ENCODE measurements at places on chromosomes 3 and 15. TPM values are rescaled to one million over a fixed set of nuclear protein-coding genes. Genes with fewer than 3 reads are reported as not detected.

DNA sequence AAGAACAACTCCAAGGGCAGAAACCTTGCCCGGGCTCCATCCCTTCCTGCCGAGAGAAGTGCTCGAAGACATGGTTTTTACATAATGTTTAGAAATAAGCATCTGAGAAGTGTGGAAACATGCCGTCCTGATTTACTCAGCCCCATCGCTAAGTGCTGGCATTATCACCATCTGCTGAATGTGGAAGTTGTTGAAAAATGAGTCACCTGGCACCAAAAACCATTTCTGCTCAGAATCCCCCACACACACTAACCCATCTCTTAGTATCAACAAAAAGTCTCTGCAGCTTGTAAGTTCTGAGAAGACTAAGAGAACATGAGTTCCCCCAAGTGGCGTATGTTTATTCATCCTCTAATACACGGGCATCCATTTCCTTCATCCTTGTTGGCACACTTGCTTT is 51.0 kb upstream of the ARL8B start:
- no peaks in the 10 kb centered on the region for H3K36me3 ChIP-seq
- H3K27ac ChIP-seq, result no peak overlapping the region
- DNase-seq, result peak; percentile 49
- H3K4me3 ChIP-seq, result no peak overlapping the region
- peaks cover 20% of the 10 kb centered on the region for H3K27me3 ChIP-seq

Gene MCTP2
- 6.6 TPM for polyA plus RNA-seq

Gene CALML4
- 1.3 TPM for polyA plus RNA-seq

DNA sequence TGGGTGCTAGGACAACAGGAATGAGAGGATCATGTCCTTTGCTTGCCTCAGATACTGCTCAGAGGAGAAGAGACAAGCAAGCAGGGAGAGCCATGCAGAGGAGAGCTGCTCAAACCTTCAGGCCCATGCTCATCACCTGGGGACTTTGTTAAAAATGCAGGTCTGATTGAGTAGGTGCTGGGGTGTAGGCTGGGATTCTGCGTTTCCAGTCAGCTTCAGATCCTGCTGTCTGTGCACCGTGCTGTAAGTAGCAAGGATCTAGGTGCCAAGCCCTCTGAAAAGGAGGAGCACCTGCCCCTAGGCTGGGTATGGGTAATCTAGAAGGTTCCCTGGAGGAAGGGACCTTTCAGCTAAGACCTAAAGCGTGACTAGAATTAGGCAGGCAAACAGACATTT is 7.3 kb downstream of the FLNB start:
- no peak overlapping the region for H3K27ac ChIP-seq
- DNase-seq, result no peak
- H3K36me3 ChIP-seq, result peaks cover 5% of the 10 kb centered on the region
- peaks cover 28% of the 10 kb centered on the region for H3K4me1 ChIP-seq
- no peak overlapping the region for H3K4me3 ChIP-seq
- no peaks in the 10 kb centered on the region for H3K27me3 ChIP-seq

DNA sequence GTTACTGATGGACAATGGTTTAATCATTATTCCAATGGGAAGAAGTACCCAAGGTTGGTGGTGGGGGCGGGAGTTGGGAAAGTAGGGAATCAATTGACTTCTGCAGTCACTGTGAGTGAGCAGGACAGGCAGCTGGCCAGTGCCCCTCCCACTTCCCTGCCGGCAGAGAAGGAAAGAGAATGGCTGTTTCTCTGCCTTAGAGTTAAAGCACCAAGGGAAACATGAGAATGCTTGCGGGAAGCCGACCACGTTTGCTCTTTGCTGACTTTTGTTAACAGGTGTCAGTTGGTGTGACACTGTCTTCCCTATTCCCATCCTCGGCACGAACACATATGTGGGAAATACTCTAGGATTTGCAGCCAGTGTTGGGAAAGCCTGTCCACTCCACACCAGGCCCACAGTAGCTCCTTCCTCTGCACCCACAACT is 33.5 kb upstream of the MFSD1 start:
- no peaks in the 10 kb centered on the region for H3K36me3 ChIP-seq

Gene HRH1
- 7.6 TPM for polyA plus RNA-seq

Gene SNX22
- polyA plus RNA-seq, result 0.04 TPM

GRCh38 chr3:45677033-45677446 is 12.2 kb upstream of the SACM1L start:
- H3K27ac ChIP-seq, result peak overlapping the region; percentile 21
- H3K36me3 ChIP-seq, result peaks cover 58% of the 10 kb centered on the region
- no peak overlapping the region for H3K4me3 ChIP-seq
- peak; percentile 66 for DNase-seq

- peaks cover 6% of the 10 kb centered on the region for H3K36me3 ChIP-seq
- no peak for DNase-seq
- no peaks in the 10 kb centered on the region for H3K27me3 ChIP-seq
These were observed 25.0 kb downstream of the MCCC1 start for GRCh38 chr3:183074261-183074660.

DNA sequence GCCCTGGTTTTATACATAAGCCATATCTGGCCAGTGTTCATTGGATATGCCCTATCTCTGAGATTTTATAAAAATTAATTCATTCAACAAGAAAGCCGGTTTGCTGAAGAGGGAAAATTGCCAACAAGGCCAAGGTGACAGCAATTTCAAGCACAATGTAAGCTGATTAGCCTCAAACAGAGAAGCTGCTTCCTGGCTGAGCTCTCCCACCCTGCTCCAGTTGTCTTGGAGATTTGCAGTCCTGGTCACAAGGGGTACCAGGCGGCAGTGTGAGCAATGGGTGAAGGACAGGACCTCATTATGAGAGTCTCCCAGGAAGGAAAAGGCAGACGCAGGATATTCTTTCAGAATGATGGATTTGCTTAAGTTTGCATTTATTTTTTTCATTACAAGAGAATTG is 5.4 kb upstream of the THSD4 start:
- no peaks in the 10 kb centered on the region for H3K36me3 ChIP-seq
- peaks cover 14% of the 10 kb centered on the region for H3K4me1 ChIP-seq
- H3K27me3 ChIP-seq, result no peaks in the 10 kb centered on the region
- no peak overlapping the region for H3K4me3 ChIP-seq
- DNase-seq, result no peak
- H3K27ac ChIP-seq, result no peak overlapping the region

- H3K27me3 ChIP-seq, result no peaks in the 10 kb centered on the region
- H3K4me3 ChIP-seq, result no peak overlapping the region
- no peaks in the 10 kb centered on the region for H3K4me1 ChIP-seq
These were observed 448.8 kb downstream of the GRM7 start for GRCh38 chr3:7309641-7310102.

Gene BTBD1
- polyA plus RNA-seq, result 32.8 TPM

DNA sequence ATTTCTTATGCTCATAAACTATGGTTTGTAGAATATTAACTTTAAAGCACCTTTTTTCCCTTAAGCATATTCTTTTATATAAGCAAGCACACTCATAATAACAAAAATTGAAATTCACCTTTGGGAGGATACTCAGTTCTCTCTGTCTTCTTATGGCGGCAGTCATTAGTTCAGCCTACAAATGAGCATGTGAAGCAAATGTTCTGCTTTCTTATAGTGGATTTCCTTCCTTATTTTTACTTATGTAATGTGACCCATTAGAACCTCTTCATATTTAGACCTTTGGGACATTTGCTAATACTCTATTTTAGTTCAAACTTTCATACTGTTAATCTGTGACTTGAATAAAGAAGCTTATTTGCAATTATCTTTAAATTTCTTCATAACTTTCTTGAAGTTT is at the start of gene P2RY13:
TSS of gene P2RY13 (minus strand) at position 187 of the 400 bp plus-strand sequence. CDS start at position 166, 21 bp downstream.
- H3K27me3 ChIP-seq, result no peaks in the 10 kb centered on the region
- H3K4me1 ChIP-seq, result peaks cover 2% of the 10 kb centered on the region
- no peaks in the 10 kb centered on the region for H3K36me3 ChIP-seq
- no peak for DNase-seq
- no peak within 1 kb of the TSS for H3K27ac ChIP-seq
- no peak within 1 kb of the TSS for H3K4me3 ChIP-seq

Gene TIGIT
- not detected for polyA plus RNA-seq

Gene NCK1
- polyA plus RNA-seq, result 24.3 TPM

DNA sequence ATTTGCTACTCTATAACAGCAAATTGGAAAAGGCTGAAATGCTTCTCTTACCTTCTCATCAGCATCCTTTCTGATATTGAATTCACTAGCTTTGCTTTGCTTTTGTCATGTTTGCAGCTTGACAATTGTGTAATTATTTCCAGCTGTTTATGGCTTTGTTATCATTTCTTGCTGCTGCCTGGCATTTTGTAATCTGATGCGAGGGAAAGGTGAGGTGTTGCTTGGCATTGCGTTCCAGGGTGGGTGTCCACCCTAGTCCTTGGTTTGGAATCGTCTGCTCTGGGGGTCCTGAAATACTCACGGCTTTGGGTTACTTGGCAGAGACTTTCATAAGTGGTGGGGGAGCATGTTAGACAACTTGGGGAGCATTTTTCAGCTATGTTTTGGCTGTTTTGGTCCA is 2.9 kb downstream of the CACNA2D3 start:
- no peak for DNase-seq
- no peak overlapping the region for H3K4me3 ChIP-seq
- no peaks in the 10 kb centered on the region for H3K36me3 ChIP-seq
- no peak overlapping the region for H3K27ac ChIP-seq

Gene ZNF639
- polyA plus RNA-seq, result 15.9 TPM

- no peak for DNase-seq
- H3K27ac ChIP-seq, result no peak overlapping the region
- H3K4me3 ChIP-seq, result no peak overlapping the region
- H3K27me3 ChIP-seq, result peaks cover 6% of the 10 kb centered on the region
- H3K4me1 ChIP-seq, result peaks cover 15% of the 10 kb centered on the region
These were observed 13.2 kb upstream of the SLC6A6 start for GRCh38 chr3:14389166-14389606.

Gene PRSS50
- not detected for polyA plus RNA-seq

- no peak overlapping the region for H3K27ac ChIP-seq
- H3K27me3 ChIP-seq, result no peaks in the 10 kb centered on the region
- no peak overlapping the region for H3K4me3 ChIP-seq
- no peak for DNase-seq
- no peaks in the 10 kb centered on the region for H3K4me1 ChIP-seq
- no peaks in the 10 kb centered on the region for H3K36me3 ChIP-seq
These were observed 64.6 kb downstream of the STAC start for GRCh38 chr3:36444909-36445308.

Gene VGLL3
- polyA plus RNA-seq, result 71.4 TPM

Gene GABRG3
- polyA plus RNA-seq, result not detected

Gene CLDN11
- polyA plus RNA-seq, result 318 TPM

DNA sequence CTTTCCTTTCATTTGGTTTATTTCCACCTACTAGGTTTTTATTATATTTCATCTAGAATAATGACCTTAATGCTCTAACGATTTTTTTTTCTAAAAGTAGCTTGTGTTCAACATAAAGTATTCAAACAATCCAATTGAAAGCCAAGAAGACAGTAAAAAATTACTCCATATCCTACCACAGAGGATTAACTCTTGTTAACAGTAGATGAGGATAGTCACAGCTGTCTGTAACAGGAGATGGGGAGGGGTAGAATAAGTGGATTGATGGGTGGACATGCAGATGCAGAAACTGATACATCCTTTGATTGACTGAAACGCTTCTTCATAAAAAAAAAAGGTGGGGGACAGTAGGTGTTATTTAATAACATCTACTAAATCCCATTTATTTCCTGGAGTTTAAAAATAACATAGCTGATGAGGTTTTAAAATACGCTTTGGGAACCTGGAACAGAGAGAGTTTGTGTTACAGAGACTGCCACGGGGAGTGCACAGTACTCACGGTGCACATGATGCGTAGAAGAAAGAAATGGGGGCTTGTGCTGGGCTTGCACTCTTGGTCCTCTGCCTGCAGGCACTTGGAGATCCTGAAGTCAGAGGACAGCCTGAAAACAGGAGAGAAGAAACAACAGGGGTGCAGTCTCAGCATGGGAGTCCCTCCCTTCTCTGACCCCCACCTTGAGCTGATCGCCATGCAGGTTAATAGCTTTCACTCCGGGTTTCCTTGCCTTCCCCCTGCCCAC is 226.7 kb downstream of the THSD4 start:
- H3K4me1 ChIP-seq, result peaks cover 5% of the 10 kb centered on the region
- H3K4me3 ChIP-seq, result no peak overlapping the region
- DNase-seq, result no peak
- peaks cover 2% of the 10 kb centered on the region for H3K36me3 ChIP-seq
- H3K27ac ChIP-seq, result no peak overlapping the region
- no peaks in the 10 kb centered on the region for H3K27me3 ChIP-seq

- no peaks in the 10 kb centered on the region for H3K36me3 ChIP-seq
- no peak overlapping the region for H3K4me3 ChIP-seq
- H3K4me1 ChIP-seq, result no peaks in the 10 kb centered on the region
- no peaks in the 10 kb centered on the region for H3K27me3 ChIP-seq
- H3K27ac ChIP-seq, result no peak overlapping the region
These were observed 248.1 kb upstream of the BCHE start for GRCh38 chr3:166085164-166085856.

Gene SYNPR
- polyA plus RNA-seq, result not detected

DNA sequence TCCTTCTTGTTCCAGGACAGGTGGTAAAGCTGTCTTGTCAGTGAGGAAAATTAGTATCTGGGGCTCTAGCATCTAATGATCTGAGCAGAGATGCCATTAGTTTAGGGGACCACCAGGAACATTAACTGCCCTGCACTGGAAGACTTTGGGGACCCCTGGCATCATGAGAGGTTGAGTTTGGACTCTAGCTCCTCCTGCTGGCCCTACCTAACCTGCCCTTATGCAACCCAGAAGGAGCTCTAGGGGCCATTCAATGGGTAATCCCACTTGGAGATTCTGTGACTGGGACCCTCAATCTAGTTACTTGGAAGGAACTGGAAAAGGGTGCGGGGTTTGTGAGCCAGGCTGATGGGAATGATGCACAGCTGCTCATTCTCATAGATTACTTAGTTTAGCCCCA is 451.0 kb downstream of the EPHB1 start:
- H3K36me3 ChIP-seq, result no peaks in the 10 kb centered on the region
- H3K4me1 ChIP-seq, result no peaks in the 10 kb centered on the region
- no peak overlapping the region for H3K27ac ChIP-seq
- DNase-seq, result no peak
- H3K4me3 ChIP-seq, result no peak overlapping the region

GRCh38 chr3:82978368-82978767 is 1216.9 kb upstream of the GBE1 start:
- no peaks in the 10 kb centered on the region for H3K27me3 ChIP-seq
- no peak overlapping the region for H3K27ac ChIP-seq
- no peaks in the 10 kb centered on the region for H3K4me1 ChIP-seq
- no peaks in the 10 kb centered on the region for H3K36me3 ChIP-seq
- no peak overlapping the region for H3K4me3 ChIP-seq

- no peak overlapping the region for H3K4me3 ChIP-seq
- H3K27ac ChIP-seq, result no peak overlapping the region
- no peak for DNase-seq
- no peaks in the 10 kb centered on the region for H3K4me1 ChIP-seq
- H3K36me3 ChIP-seq, result no peaks in the 10 kb centered on the region
These were observed 13.8 kb downstream of the CLRN1 start for GRCh38 chr3:150958683-150959082.
